ENCODE measurements at places on chromosomes 3 and 15. TPM values are rescaled to one million over a fixed set of nuclear protein-coding genes. Genes with fewer than 3 reads are reported as not detected.

The TTC23 gene
- 33.0 TPM for total RNA-seq

The GASK1A gene
- total RNA-seq, result 9.1 TPM

The CCR2 gene
- total RNA-seq, result 4.1 TPM

The GP5 gene
- not detected for total RNA-seq

The PEX5L gene
- not detected for total RNA-seq

The LCTL gene
- not detected for total RNA-seq

The SEC22A gene
- 18.9 TPM for total RNA-seq

The OR4F15 gene
- total RNA-seq, result not detected

The DISP2 gene
- 1.7 TPM for total RNA-seq

The RAB7A gene
- total RNA-seq, result 116 TPM

The MASP1 gene
- 2.0 TPM for total RNA-seq

The IQCF2 gene
- not detected for total RNA-seq

DNA sequence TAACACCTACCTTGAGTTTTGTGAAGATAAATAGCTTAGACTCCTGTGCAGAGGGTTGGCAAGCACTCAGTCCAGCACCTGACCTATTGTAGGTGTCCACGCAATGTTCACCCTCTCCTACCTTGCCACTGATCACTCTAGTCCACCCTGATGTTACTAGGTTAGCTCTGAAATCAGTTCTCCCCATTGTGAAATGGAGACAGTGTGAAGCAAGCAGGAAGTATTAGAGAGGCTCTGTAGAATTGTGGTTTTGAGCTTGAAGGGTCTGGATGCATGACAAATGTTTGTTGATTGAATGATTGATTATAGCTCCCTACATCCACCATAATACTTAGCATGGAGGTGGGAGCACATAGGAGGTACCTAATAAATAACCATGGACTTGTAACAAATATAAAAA lies 199.7 kb downstream of the RPLP1 start:
- H3K27me3 ChIP-seq, result no peaks in the 10 kb centered on the region
- no peak overlapping the region for H3K27ac ChIP-seq
- no peaks in the 10 kb centered on the region for H3K4me1 ChIP-seq
- H3K4me3 ChIP-seq, result no peak overlapping the region
- no peak for DNase-seq
- H3K36me3 ChIP-seq, result no peaks in the 10 kb centered on the region

DNA sequence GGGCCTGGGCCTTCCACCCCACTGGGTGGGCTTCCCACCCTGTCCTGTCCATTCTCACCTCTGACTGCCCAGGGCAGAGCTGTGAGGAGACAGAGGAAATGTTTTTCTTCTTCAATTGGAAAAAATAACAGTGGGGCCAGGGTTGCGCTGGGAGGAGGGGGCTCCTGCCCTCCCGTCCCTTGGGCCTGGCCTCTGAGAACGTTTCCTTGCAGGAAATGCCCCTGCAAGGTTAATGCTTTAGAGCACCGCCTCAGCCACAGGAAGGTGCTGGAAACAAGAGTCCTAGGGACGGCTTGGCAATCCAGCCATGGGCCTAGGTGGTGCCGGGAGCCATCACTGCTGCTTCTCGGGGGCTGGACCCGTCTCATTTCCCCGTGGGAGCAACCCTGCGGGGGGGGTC lies 3.8 kb upstream of the PLXND1 start:
- H3K4me1 ChIP-seq, result peaks cover 22% of the 10 kb centered on the region
- no peaks in the 10 kb centered on the region for H3K36me3 ChIP-seq

GRCh38 chr15:88797663-88798339 lies 5.4 kb upstream of the ACAN start:
- no peaks in the 10 kb centered on the region for H3K27me3 ChIP-seq
- H3K4me3 ChIP-seq, result no peak overlapping the region
- no peaks in the 10 kb centered on the region for H3K36me3 ChIP-seq
- no peak for DNase-seq
- H3K4me1 ChIP-seq, result no peaks in the 10 kb centered on the region
- H3K27ac ChIP-seq, result no peak overlapping the region

- peaks cover 10% of the 10 kb centered on the region for H3K4me1 ChIP-seq
- no peak overlapping the region for H3K27ac ChIP-seq
- H3K4me3 ChIP-seq, result no peak overlapping the region
- no peak for DNase-seq
- H3K27me3 ChIP-seq, result no peaks in the 10 kb centered on the region
Observed at GRCh38 chr3:12300137-12300536, 11.3 kb downstream of the PPARG start.

GRCh38 chr3:127637971-127638370 lies 9.0 kb downstream of the PODXL2 start:
- no peak overlapping the region for H3K27ac ChIP-seq
- H3K36me3 ChIP-seq, result no peaks in the 10 kb centered on the region
- H3K4me3 ChIP-seq, result no peak overlapping the region
- H3K4me1 ChIP-seq, result no peaks in the 10 kb centered on the region

DNA sequence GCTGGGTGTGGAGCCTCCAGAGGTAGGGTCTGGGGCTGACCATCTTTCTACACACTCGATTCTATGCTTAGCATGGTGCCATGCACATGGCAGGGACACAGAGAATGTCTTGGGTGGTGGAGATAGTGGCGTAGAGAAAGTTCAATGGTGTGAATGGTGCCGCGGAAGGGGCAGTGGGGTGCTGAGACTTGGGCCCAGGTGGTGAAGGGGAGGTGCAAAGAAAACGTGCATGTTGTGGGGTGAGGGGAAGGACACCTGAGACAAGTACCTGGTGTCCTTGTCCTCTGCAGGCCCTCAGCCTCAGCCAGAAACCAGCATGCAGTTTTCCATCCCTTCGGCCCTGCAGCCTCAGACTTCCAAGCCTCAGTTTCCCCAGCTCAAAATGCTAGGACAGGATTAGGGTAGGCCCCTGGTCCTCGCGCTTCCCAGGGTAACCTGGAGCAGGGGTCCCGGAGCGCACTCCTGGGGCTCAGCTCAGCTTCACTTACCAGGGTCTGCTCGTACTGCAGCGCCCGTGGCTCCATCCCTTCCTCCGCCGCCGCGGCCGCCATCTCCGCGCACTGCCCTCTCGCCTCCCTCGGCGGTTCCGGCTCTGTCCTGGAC lies 375 bp downstream of the CLCN2 start:
- no peaks in the 10 kb centered on the region for H3K4me1 ChIP-seq
- H3K27ac ChIP-seq, result peak overlapping the region; percentile 100
- H3K27me3 ChIP-seq, result no peaks in the 10 kb centered on the region
- DNase-seq, result no peak
- H3K4me3 ChIP-seq, result peak overlapping the region; percentile 88

DNA sequence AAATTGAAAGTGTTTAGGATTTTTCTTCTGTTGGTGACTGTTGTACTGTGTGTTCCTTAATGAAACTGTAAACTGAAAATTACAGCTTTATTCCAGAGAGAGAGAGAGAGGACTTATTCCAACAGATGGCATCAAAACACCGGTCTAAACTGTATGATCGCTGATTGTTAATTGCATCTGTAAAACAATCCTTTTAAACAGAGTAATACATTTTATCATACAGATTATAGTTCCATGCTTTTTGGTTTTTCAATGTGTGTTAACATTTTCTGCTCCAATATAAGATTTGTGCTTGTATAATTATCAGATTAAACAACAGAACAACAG lies 289.7 kb upstream of the DNAJC19 start:
- H3K4me1 ChIP-seq, result no peaks in the 10 kb centered on the region
- no peak for DNase-seq
- H3K36me3 ChIP-seq, result no peaks in the 10 kb centered on the region

GRCh38 chr3:160883373-160883772 lies 127.3 kb downstream of the PPM1L start:
- H3K4me1 ChIP-seq, result no peaks in the 10 kb centered on the region
- H3K36me3 ChIP-seq, result no peaks in the 10 kb centered on the region
- H3K27ac ChIP-seq, result no peak overlapping the region
- H3K4me3 ChIP-seq, result no peak overlapping the region

GRCh38 chr3:44803298-44803697 lies 41.7 kb downstream of the KIF15 start:
- no peak for DNase-seq
- no peaks in the 10 kb centered on the region for H3K4me1 ChIP-seq
- no peak overlapping the region for H3K27ac ChIP-seq
- no peaks in the 10 kb centered on the region for H3K36me3 ChIP-seq

DNA sequence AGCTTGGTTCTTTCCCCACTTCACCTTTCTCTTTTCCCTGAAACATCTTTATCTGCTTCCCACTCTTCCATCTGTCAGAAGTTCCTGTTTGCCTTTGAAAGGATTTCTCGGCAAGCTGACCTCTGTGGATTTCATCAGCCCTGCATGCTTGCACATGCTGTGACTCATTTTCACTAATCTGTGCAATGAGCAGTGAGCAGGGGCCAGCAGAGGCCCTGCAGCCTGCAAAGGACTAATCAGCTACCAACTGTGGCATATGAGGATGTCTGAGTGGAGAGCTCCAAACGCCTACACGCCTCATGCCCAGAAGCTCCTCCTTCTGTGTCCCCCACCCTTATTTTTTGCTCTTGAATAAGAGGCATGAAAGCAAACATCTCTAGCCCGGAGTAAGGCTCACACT lies 333.0 kb upstream of the SEMA6D start:
- H3K36me3 ChIP-seq, result no peaks in the 10 kb centered on the region
- H3K27ac ChIP-seq, result no peak overlapping the region
- H3K4me3 ChIP-seq, result no peak overlapping the region
- no peaks in the 10 kb centered on the region for H3K4me1 ChIP-seq
- DNase-seq, result no peak

GRCh38 chr3:70273492-70273891 lies 38.9 kb downstream of the MDFIC2 start:
- H3K27ac ChIP-seq, result no peak overlapping the region
- no peaks in the 10 kb centered on the region for H3K36me3 ChIP-seq
- no peak for DNase-seq
- H3K4me1 ChIP-seq, result no peaks in the 10 kb centered on the region
- no peaks in the 10 kb centered on the region for H3K27me3 ChIP-seq
- no peak overlapping the region for H3K4me3 ChIP-seq

GRCh38 chr15:89379251-89379695 lies 44.6 kb upstream of the POLG start:
- no peaks in the 10 kb centered on the region for H3K36me3 ChIP-seq
- H3K4me3 ChIP-seq, result peak overlapping the region; percentile 36
- H3K27ac ChIP-seq, result no peak overlapping the region
- H3K4me1 ChIP-seq, result no peaks in the 10 kb centered on the region
- DNase-seq, result no peak

- no peaks in the 10 kb centered on the region for H3K27me3 ChIP-seq
- no peaks in the 10 kb centered on the region for H3K4me1 ChIP-seq
- no peak for DNase-seq
Observed at GRCh38 chr3:172651936-172652625, 58.8 kb downstream of the NCEH1 start.

DNA sequence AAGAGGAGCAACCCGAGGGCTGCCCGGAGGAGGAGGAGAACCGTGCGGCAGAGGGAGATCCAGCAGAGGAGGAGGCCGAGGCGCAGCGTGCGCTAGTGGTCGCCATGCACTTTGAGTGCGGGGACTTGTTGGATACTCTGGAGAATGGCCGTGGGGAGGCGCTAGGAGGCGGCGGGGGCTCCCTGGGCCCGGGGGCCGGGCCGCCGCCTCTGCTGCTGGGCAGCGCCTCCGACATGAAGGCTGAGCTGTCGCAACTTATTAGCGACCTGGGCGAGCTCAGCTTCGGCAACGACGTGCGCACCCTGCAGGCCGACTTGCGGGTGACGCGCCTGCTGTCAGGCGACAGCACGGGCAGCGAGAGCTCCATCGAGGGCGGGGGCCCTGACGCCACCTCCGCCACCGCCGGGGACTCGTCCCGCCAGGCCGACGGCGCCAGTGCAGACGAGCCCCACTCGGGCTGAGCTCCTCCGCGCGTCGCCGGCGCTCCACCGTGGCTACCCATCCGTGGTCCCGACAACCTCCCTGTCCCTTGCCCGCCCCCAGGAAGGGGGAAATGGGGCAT lies 2.0 kb downstream of the FAM43A start:
- H3K27me3 ChIP-seq, result no peaks in the 10 kb centered on the region
- H3K36me3 ChIP-seq, result no peaks in the 10 kb centered on the region
- peak; percentile 78 for DNase-seq
- peak overlapping the region; percentile 65 for H3K4me3 ChIP-seq

GRCh38 chr3:187504435-187504834 lies 136.2 kb downstream of the RTP4 start:
- H3K4me1 ChIP-seq, result no peaks in the 10 kb centered on the region
- no peaks in the 10 kb centered on the region for H3K36me3 ChIP-seq
- no peaks in the 10 kb centered on the region for H3K27me3 ChIP-seq

- peak overlapping the region; percentile 65 for H3K4me3 ChIP-seq
- DNase-seq, result no peak
- H3K27me3 ChIP-seq, result no peaks in the 10 kb centered on the region
- no peaks in the 10 kb centered on the region for H3K36me3 ChIP-seq
- no peaks in the 10 kb centered on the region for H3K4me1 ChIP-seq
Observed at GRCh38 chr15:43511012-43511885, 6.2 kb upstream of the MAP1A start.

GRCh38 chr3:177835917-177836316 lies 638.6 kb upstream of the TBL1XR1 start:
- H3K36me3 ChIP-seq, result no peaks in the 10 kb centered on the region
- H3K4me3 ChIP-seq, result no peak overlapping the region
- no peaks in the 10 kb centered on the region for H3K4me1 ChIP-seq
- H3K27me3 ChIP-seq, result no peaks in the 10 kb centered on the region

GRCh38 chr3:143306407-143306806 lies 186.8 kb downstream of the CHST2 start:
- H3K27ac ChIP-seq, result no peak overlapping the region
- DNase-seq, result no peak
- peaks cover 6% of the 10 kb centered on the region for H3K4me1 ChIP-seq
- no peaks in the 10 kb centered on the region for H3K27me3 ChIP-seq
- H3K4me3 ChIP-seq, result no peak overlapping the region

DNA sequence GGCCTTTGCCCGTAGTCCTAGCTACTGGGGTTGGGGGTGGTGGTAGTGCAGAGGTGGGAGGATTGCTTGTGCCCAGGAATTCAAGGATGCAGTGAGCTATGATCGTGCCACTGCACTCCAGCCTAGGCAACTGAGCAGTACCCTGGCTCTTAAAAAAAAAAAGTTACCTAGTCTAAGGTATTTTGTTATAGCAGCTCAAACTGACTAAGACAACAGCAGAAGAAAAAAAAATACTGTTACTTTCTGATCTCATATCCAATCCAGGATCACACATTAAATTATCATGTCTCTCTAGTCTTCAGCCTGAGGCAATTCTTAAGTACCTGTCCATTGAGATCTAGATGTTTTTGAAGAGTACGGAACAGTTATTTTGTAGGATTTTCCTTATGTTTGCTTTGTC lies 39.8 kb downstream of the PDE8A start:
- DNase-seq, result no peak
- no peak overlapping the region for H3K27ac ChIP-seq
- H3K36me3 ChIP-seq, result no peaks in the 10 kb centered on the region

Measured in Peyer's patch (tissue), 4 donors.